ENCODE measurements at places on chromosomes 2 and 18.

DNA sequence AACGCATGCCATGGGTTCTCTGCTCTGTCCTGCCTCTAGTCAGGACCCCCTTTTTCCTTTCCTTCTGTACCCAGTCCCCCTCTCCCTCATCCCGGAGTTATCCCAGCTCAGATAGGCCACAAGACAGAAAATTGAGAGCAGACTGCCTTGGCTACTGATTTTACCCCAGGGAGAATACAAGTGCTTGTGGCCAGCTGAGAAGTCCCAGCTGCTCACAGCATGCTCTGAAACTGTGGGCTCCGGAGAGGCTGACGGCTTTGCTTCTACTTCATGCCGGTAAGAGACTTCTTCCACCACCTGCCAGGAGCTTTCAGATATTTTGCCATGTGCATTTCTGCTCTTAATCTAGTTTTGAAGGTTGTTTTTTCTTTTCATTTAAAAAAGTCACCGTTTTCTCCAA lies 20.0 kb upstream of the SIX2 start:
- no peak for DNase-seq

DNA sequence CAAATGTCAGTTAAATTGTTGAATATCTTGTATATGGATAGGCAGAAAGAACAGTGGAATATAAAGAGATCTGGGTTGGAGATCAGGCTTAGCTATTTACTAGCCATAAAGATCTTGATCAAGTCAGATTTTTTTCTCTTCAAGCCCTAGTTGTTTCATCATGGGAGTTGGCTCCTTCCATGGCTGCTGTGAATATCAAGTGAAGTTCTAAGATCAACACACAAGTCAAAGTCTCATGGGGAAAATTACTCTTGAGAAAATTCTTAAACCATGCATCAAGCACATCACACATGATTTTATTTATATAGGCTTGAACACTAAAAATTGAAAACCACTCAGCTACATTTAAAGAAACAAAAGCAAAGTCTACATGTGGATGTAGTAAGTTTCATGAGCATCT lies 79.8 kb downstream of the C1D start:
- no peak for DNase-seq

GRCh38 chr2:24920809-24921441 lies 888 bp upstream of the ADCY3 start:
- no peak for DNase-seq

DNA sequence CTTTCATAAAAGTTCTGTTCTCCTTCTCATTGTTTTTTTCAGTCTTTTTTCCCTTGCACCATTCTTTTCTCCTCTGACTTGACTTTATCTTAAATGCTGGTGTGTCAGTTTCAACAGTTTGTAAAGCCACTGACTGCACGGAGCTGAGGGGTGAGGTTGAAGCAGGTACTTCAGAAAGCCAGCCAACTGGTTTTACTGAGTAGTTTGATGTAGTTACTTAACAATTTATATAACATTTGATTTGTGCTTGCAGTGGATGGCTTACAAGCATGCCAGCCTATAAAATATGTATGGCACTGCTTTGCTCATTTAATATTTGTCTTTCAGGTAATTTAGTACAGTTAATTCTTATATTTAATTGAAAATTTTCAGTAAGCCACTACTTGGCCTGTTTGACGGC lies 55.4 kb downstream of the FAM171B start:
- no peak for DNase-seq

- no peak for DNase-seq
Measured at GRCh38 chr2:142944721-142945120, 67.3 kb downstream of the KYNU start.

DNA sequence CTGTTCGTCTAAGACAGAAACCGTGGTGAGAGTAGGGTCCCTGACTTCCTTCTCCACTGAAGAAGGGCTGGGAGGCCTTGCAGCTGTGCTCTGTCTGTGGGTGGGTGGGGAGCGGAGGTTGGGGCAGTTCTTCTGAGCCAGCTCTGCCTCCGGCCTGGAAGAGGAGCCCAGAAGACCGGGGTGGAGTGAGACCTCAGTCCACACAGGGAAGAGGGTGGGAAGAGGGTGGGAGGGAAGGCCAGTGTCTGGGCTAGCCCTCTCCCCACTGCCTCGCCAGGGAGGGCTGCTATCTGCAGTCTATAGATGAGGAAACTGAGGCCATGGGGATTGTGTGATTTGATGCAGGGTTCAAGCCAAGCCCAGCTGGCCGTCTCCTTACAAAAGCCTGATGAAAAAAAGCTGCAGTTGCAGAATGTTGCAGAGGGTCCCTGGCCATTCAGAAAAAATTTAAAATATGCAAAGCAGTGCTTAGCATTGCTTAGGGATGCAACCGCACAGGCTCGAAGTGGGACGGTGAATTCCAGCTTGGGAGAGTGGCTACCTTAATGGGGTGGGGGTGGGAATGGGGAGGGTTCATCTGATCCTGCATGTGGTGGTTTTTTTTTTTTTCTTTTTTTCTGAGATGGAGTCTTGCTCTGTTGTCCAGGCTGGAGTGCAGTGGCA lies 181.6 kb upstream of the HS6ST1 start:
- DNase-seq = no peak
